GM23248 (cell line): ENCODE measurements at places on chromosomes 1 and 21. TPM values are rescaled to one million over a fixed set of nuclear protein-coding genes. Genes with fewer than 3 reads are reported as not detected.

DNA sequence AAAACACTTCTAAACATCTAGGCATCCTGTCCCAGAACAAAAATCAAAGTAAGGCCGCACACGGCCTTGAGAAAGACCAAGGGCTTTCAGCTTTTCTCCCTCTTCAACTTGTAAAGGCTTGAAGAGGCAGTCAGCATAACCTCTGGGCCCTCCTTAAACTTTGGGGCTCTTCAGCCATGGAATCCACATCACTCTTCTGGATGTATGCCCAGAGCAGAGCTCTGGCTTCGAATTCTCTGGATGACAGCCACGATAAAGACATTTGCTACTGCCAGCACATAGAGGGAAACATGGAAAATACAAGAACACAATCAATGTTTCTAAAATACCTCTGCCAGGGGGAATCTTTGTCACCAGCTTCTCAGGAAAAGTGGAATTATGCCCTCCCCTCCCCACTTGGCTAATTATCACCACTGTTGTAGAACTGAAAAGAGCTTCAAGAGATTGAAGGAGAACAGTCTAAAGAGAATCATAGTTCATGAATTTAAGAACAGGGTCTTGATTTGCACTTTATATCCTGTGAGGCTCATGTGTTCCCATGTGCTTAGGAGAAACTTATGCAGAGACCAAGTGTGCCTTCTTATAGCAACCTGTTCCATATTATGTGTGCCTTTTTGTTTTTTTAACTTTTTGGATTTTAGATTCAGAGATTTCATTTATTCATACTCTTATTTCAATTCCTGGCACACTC is 39.0 kb upstream of the DPT start:
- no peaks in the 10 kb centered on the region for H3K27me3 ChIP-seq
- no peak overlapping the region for H3K4me3 ChIP-seq
- H3K36me3 ChIP-seq, result no peaks in the 10 kb centered on the region
- H3K4me1 ChIP-seq, result peaks cover 11% of the 10 kb centered on the region
- 0 out of 2 replicates have a peak overlapping the region, but pooled peaks have one; percentile 27 for H3K27ac ChIP-seq

DNA sequence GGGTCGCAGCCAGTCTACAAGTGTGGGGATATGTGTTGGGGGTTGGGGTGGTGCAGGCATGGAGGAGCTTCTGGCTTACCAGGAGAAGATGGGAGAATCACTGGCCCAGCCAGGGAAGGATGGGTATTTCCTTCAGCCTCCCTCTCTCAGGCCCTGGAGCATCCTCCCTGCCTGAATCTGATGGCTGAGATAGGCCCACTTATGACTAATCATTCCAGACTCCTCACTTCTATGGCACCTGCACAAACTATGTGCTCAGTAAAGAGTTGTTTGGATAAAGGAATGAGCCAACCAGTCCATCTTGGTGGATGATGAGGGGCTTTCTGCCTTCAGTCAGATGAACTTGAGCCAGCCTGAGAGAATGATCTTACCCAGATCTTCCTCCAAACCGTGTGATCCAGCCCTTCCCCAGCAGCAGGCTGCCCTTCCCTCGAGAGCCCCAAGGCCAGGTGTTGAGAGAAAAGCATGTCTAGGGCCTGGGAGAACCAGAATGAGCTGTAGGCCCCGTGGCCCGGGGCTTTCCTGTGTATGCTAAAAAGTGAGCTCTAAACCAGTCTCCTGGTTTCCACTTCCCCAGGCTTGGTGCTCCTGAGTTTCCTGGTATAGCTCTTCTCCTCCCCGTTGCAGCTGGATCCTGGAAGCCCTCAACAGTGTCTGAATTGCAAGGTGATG is 1.3 kb downstream of the GPA33 start:
- no peak overlapping the region for H3K4me3 ChIP-seq
- no peak for DNase-seq
- H3K4me1 ChIP-seq, result no peaks in the 10 kb centered on the region
- H3K27me3 ChIP-seq, result peaks cover 4% of the 10 kb centered on the region; the same call in 1 of the 2 replicates

The RASAL2 gene
- total RNA-seq, result 21.5 and 23.1 TPM in 2 replicates

The SMCP gene
- not detected in 2 replicates for total RNA-seq

DNA sequence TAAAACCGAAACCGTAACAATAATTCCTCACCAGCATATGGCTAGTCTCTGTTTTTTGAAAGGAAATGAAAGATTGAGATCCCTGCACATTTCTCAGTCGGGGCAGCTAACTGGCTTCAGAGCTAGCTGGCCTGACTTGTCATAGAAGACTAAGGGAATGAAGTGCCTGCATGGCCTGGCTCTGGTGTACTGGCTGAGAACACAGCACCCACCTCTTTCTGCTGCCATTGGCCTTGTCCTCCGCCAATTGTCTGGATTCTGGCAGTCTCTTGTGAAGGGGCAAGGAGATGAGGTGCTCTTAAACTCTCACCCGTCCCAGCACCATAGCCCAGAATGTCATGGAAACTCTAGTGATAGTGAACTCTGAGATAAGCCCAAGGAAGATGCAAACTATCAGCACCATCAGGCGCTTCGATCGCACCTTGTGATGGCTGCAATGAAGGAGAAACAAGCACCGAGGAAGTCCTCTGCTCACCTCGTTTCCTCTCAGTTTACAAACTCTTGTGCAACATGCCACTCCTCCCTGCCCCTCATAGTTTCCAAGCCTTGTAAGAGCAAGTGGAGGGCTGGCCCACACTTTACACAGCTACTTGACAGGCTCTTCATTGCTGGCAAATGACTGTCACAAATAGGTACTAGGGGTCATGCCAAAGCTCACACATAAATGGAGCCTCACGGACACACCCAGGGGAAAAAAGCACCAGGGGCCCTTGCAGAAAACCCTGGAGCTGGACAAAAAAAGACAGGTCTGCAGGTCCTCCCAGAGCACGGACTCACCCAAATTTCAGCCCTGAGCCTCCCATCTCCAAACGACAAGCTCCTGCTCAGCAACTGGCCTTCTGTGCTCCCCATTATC is 16.4 kb downstream of the INPP5B start:
- peak overlapping the region; percentile 67; the same call in 1 of the 2 replicates for H3K4me3 ChIP-seq
- DNase-seq, result peak; percentile 38
- H3K4me1 ChIP-seq, result peaks cover 14% of the 10 kb centered on the region
- H3K27me3 ChIP-seq, result no peaks in the 10 kb centered on the region
- no peak overlapping the region for H3K27ac ChIP-seq
- peaks cover 10% of the 10 kb centered on the region; the same call in 1 of the 2 replicates for H3K36me3 ChIP-seq

The OR10J1 gene
- total RNA-seq, result not detected in 2 replicates

The TPTE gene
- not detected in 2 replicates for total RNA-seq

- peaks cover 5% of the 10 kb centered on the region for H3K36me3 ChIP-seq
- H3K27ac ChIP-seq, result no peak overlapping the region
- H3K27me3 ChIP-seq, result no peaks in the 10 kb centered on the region
Observed at GRCh38 chr21:43739621-43740435, 20.9 kb downstream of the PDXK start.

DNA sequence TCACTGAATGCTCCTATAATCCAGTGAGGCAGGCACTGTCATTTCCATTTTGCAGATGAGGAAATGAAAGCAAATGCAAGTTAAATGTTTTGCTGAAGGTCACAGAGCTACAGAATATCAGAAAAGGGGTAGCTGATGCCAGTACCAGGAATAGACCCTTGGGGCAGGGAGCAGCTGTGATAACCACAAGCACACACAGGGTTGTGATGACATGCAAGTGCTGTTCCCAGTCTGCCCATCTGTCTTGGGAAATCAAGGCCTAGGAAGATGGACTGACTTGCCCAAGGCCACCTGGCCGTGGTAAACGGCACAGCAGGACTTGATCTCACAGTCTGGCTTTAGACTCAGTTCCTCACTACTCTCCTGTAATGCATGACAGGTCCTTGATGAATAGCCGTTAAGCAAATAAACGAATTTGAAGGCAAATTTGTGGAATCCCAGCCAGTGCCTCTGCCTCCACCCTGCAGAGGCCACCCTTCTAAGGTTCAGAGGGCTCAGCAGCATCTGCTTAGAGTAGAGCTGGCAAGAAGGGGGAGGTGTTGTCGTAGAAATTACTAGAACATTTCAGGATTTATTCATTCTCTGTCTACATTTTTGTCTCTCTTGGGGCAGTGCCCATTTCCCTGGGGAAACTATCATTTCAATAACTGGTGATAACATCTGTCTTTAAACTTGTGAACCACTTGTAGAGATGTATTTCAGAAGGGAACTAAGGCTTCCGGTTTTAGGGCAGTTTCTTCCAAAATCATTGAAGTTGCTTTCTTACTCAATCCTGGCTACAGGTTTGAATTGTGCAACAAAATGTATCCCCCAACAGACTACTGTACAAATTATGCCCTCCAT is 53.2 kb upstream of the MRPS6 start:
- H3K27me3 ChIP-seq, result no peaks in the 10 kb centered on the region
- H3K36me3 ChIP-seq, result no peaks in the 10 kb centered on the region
- peaks cover 12% of the 10 kb centered on the region for H3K4me1 ChIP-seq

DNA sequence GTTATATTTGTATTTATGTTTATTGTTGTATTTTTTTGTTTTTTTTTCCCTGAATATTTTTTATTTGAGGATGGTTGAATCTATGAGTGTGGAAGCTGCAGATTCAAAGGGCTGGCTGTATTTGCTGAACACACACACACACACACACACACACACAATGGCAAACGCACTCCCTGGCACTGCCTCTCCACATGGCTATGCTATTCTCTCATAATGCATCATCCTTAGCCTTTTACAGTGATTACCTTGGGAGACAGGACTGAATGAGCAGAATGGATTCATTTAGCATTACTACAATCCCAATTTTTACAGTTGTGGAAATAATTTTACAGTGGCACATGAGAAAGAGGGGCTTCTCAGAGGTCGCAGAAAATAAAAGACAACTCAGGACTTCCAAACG is 390.1 kb downstream of the PCP4 start:
- no peaks in the 10 kb centered on the region for H3K4me1 ChIP-seq
- no peak overlapping the region for H3K4me3 ChIP-seq
- no peak overlapping the region for H3K27ac ChIP-seq
- no peaks in the 10 kb centered on the region for H3K36me3 ChIP-seq
- H3K27me3 ChIP-seq, result no peaks in the 10 kb centered on the region
- DNase-seq, result no peak

DNA sequence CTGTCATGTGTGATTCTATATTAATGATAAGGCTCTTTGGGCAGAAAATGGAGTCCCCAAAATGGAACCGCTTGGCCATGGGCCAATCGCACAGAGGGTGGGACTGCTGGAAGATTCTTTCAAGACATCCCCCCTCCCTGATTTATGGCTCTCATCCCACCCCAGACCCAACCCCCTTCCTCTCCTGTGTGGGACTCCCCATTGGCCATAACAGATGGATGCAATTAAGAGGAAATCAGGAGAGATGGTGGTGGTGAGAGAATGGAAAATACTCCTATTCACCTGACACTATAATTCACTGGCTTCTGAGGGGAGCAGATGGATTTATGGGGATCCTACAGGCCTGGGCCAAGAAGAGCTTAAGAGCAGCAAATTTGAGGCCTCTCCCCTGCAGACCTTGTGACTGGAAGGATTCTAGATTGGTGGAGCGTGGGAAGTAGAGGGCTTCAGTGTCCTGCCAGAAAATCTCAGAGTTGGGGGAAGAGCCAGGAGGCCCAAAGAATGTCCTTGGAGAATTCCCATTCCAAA is 1.7 kb downstream of the IGFN1 start:
- no peak overlapping the region for H3K27ac ChIP-seq
- peaks cover 17% of the 10 kb centered on the region for H3K4me1 ChIP-seq
- no peak overlapping the region for H3K4me3 ChIP-seq
- H3K27me3 ChIP-seq, result no peaks in the 10 kb centered on the region
- DNase-seq, result peak; percentile 47

GRCh38 chr1:155858800-155859233 is 550 bp upstream of the SYT11 start:
- peak; percentile 74 for DNase-seq
- H3K4me3 ChIP-seq, result peak overlapping the region; percentile 75
- H3K4me1 ChIP-seq, result peaks cover 26% of the 10 kb centered on the region
- no peaks in the 10 kb centered on the region for H3K27me3 ChIP-seq

GRCh38 chr1:63753591-63753990 is 20.2 kb upstream of the ROR1 start:
- no peaks in the 10 kb centered on the region for H3K4me1 ChIP-seq
- H3K27me3 ChIP-seq, result no peaks in the 10 kb centered on the region

DNA sequence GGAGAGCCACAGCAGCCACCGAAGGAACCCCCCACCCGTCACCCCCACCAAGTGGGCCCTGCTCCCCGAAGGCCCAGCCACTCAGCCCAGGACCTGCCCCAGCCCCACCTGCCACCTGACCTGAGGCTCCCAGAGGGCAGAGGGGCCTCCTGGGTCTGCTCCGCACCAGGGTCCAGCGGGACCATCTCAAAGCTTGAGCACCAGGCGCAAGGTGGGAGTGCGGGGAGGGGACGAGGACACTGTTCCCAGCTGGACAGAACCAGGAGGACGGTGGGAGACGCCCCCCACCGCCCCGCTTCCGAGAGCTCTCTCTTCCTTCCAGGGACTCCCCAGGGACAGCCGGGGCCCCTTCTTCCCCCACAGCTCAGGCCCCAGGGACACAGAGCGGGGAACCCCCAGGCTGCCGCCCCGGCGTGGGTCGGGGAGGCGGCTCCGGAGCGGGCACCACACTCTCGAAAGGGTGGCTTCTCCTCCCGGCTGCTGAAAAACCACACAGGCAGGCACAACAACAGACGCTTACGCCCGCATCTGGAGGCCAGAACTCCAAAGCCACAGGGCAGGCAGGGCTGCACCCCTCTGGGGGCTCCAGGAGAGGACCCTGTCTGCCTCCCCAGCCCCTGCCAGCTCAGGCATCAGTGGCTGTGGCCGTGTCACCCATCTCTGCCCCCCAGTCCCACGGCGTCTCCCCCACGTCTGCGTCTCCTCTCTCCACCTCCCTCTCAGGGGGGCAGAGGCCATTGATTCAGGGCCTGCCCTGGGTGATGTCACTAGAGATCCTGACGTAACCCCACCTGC is 1.9 kb upstream of the TTLL10 start:
- no peak overlapping the region for H3K4me3 ChIP-seq
- no peaks in the 10 kb centered on the region for H3K36me3 ChIP-seq
- no peak overlapping the region for H3K27ac ChIP-seq

DNA sequence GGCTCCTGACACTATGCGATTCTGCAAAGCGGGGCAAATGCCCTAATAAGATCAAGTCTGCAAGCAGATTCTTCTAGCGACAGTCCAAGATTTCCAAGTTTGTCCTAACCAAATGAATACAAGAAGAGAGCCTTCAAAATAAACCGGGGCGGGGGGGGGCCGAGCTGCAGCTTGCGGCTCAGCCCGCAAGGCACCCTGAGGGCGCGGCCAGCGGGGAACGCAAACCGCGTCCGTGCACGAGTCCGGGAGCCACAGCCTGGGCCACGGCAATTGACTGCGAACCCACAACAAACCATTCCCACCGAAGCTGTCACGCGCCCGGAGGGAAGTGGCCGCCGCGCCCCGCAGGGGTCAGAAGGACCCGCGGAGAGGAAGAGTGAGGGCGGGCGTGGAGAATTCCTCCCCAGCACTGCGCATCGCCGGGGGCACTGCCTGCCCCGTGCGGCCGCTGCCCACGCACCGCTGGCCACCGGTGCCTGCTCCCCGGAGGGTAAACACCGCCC is 687 bp downstream of the TGFBR3 start:
- peaks cover 27% of the 10 kb centered on the region for H3K4me1 ChIP-seq
- no peaks in the 10 kb centered on the region for H3K27me3 ChIP-seq
- peak overlapping the region; percentile 96 for H3K4me3 ChIP-seq
- peak overlapping the region; percentile 76 for H3K27ac ChIP-seq
- no peaks in the 10 kb centered on the region for H3K36me3 ChIP-seq

DNA sequence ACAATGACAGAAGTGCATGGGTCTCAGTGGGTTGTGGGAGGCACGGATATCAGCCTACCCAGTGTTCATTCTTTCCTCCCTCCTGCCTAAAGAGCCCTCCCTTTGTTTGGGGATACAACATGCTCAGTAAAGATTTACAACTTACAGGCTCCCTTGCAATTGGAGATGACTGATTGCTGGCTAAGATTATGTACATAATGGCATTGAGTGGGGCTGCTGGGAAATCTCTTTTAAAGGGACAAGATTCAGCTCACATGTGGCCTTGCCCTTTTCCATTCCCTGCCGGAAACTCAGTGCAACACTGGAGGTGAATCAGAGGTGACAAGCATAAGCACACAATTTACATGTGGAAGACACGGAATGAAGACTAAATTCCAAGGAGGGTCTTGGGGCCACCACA is 83.7 kb upstream of the CHRM3 start:
- no peak overlapping the region for H3K4me3 ChIP-seq
- DNase-seq, result no peak
- no peaks in the 10 kb centered on the region for H3K36me3 ChIP-seq
- H3K4me1 ChIP-seq, result no peaks in the 10 kb centered on the region
